HuH-7.5 (cell line): ENCODE measurements at places on chromosomes 1 and 21.
A peak's percentile ranks its signal among the peaks of the same experiment; 100 is the strongest.

- no peak for DNase-seq
Measured at GRCh38 chr1:1806890-1807289, 28.6 kb upstream of the NADK start.

GRCh38 chr1:183975651-183976050, 61.9 kb downstream of the COLGALT2 start:
- no peak for DNase-seq

GRCh38 chr1:187409341-187409740, 580.6 kb downstream of the PLA2G4A start:
- no peak for DNase-seq

GRCh38 chr1:45329445-45329844, 2.8 kb downstream of the HPDL start:
- DNase-seq = no peak

- DNase-seq = no peak
Measured at GRCh38 chr1:232764458-232765251, 40.6 kb upstream of the MAP10 start.

DNA sequence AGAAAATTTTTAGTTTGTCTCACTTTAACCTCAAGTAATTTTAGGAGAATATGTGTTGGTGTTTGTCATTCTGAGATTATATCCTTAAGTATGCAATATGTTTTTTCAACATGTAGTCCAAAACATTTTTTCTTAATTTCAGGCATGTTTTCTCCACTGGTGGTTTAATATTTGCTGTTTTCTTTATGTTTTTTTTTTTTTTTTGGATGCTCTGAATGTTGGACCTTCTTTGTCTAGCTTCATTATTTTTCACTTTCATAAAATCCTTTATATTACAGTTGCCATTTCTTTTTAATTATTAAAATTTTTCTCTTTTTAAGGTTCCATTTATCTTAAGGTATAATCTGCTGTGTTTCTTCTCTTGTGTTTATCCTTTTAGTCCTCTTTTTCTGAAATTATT, 342.2 kb upstream of the DUSP10 start:
- DNase-seq = no peak

GRCh38 chr1:173422456-173422976, 54.6 kb upstream of the PRDX6 start:
- DNase-seq = no peak

DNA sequence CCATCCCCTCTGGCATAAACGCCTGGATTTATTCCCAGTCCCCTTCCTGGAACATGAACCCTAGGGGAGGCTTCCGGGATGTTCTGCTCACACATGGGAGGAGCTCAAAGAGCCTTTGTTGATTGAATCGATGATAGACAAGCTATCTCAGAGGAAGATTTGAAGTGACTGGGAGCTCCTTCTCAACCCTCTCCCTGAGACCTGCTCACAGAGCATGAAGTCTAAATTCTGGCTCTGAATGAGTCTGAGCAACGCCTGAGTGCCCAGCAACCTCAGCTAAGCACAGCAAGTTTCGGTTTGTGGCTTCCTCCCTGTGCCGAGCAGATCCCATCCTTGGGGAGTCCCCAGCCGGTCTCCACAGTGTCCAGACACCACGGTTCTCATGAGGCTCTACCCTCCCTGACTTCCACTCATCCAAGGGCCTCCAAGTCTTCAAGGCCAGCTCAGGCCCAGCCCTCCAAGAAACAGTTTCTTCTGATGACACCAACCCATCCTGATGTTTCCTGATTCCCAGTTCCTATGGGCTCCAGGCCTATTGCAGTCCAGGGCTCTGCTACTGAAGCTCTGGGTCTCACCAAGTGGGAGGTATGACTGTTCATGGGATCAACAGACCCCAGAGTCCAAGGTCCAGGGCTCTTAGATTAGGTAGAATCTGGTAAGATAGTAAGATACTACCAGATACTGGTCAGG, 190.8 kb downstream of the DYRK1A start:
- no peak for DNase-seq

DNA sequence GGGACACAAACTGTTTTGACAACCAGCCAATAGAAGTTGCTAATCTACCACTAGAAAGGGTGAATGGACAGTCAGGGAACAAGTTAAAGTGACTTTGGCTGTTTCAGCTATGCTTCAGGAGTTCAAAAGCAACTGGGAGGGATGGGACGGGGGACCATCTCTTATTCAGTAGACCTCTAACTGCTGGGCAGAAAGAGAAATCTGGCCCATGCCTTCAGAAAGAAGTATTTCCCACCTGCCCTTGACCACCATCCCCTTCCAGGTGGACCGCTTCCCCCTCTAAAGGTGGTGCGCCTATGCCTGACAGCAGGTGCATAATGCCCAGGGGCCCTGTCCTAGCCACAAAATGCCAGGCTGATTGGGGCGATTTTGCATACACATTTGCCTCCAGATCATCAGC, 5.2 kb downstream of the ITPKB start:
- no peak for DNase-seq

DNA sequence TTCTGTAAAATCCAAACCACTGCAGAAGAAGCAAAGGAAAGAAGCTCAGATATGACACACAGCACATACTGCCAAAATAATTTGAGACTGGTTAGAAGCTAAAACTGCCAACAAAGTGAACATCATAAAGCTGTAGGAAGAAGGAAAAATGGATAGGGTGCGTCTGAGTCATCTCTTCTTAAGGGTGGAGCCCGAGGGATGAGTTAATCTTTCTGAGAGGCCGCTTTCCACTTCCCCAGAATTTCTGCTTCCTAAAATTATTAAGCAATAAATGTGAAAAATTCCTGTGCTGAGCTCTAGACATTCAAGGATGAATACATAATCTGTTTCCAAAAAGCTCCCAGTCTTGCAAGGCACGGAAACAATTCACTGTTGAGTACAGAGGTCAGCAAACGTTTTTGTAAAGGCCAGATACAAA, 20.1 kb downstream of the PPT1 start:
- DNase-seq = no peak

DNA sequence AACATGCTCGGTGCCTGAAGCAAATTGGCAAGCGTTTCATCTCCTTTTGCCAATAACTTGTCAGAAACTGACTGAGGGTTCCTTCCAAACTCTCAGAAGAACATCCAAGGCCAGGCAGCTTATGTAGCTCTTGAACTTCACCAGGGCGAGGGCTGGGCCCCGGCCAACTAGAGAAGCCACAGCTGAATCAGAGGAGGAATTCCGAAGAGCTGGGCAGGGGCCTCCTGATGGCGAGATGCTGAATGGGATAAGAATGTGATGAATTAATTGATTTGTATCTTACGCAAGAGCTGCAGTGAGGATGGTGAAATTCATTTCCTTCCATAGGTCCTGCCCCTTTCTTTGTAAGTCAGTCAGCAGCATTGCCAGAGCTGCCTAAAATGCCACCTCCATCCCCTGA, 345.8 kb downstream of the KIF26B start:
- DNase-seq = no peak

DNA sequence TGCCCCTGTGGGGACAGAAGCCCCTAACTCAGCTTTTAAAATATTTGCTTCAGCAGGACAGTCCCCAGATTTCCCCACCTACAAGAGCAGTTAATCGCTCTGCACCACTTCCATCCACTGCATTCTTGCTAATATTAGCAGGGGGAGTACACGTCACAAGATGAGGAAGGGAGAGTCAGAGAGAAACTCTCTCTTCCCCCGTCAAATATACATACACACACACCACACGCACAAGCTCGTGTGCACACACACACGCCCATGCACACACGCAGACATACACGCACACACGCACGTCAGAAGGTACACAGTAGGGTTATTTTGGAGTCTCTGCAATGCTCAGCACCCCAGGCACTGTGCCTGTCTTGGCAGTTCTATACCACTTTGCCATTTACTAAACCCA, 2.1 kb downstream of the CLCA1 start:
- no peak for DNase-seq

- DNase-seq = no peak
Measured at GRCh38 chr1:110002695-110003094, 18.1 kb downstream of the AHCYL1 start.

DNA sequence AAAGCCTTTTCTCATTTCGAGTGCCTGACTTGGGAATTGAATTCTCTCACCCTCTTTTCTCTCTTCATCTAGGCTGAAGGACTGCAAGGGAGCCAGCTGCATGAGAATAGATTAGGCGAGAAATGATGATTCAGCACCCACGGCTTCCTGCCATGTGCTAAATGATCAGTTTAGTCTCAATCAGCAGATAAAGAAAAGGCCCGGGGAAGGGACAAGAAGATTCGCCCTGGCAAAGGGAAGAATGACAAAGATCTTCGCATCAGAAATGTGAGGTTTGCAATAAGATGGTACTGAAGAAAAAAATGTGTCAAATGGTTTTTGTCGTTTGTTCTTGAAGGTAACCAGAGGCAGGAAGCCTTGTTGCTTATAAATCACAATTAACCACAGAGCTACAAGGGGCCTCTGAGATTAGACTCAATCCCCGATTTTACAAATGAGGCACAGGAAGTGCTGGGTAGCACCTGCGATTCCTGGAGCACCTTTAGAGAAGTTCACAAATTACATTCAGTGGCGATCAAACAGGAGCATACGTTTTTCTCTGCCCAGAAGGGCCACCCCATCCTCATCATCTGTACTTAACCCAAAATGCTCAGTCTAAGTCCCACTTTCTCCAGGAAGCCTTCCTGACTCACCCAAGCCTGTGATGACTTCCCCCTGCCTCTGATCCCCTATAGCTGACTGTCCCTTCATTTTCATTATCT, 183.4 kb downstream of the ZNF281 start:
- DNase-seq = no peak

- DNase-seq = no peak
Measured at GRCh38 chr1:213820362-213821149, 167.2 kb upstream of the PROX1 start.

DNA sequence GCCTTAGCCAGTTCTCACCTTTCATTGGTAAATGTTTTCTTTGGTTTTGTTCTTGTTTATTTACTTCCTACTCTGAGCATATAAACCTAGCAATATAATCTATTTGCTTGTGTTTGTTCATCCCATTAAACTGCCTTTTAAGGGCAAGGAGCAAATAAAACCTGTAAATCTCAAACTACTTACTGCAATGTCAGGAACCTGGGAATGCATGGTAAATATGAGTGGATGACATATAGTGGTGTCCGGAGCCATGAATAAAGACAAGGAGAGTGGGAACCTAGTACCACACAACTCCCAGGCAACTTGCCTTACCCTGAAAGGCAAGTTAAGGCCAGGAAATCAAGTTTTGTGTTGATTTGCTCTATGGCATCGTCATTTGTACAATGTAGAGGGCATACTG, 1133.7 kb upstream of the NCAM2 start:
- peak; percentile 3 for DNase-seq

- no peak for DNase-seq
Measured at GRCh38 chr1:197787056-197787455, 11.8 kb upstream of the DENND1B start.

GRCh38 chr1:178341261-178341956, 155.4 kb downstream of the CLEC20A start:
- DNase-seq = no peak

GRCh38 chr1:42955311-42956063, 3.2 kb downstream of the SLC2A1 start:
- DNase-seq = no peak

DNA sequence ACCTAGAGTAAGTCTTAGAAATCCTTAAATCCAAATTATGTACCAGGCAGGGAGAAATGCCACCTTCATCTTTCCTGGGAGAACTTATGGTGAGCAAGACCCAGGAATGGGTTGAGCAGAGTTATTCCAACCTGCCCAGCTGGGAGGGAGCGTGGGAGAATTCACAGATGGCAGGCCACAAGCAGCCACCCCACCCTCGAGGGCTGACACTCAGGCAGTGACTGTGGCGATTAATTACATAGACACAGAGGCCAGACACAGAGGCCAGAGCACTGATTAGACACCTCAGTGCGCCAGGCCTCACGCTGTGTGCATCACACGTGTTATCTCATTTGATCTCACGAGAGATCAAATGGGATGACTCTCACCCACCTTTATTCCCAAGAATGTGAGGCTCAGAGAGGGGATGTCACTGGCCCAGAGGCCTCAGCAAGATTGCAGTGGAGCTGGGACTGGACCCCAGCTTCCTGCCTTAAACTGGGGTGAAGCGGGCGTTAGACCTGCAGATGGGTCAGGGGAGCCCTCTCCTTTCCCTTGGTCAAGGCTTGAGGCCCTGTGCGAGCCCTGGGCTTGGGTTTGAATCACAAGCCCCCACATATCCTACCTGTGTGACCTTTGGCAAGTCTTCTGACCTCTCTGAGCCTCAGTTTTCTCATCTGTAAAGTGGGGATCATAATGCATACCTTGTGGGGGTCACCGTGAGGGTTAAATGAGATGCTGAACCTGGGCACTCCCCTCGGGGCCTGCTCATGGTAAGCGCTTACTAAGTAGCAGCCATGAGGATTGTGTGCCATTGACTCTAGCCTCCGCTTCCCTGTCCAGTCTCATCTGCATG, 28.8 kb upstream of the PADI4 start:
- DNase-seq = no peak

GRCh38 chr21:36710729-36711048, 11.8 kb downstream of the SIM2 start:
- DNase-seq = no peak

GRCh38 chr1:156493742-156494141, 6.8 kb downstream of the MEF2D start:
- DNase-seq = no peak

GRCh38 chr21:31524140-31524539, 135.4 kb upstream of the SOD1 start:
- DNase-seq = no peak

- no peak for DNase-seq
Measured at GRCh38 chr1:115475252-115475651, 137.2 kb upstream of the NGF start.

- no peak for DNase-seq
Measured at GRCh38 chr1:33996281-33996680, 132.4 kb downstream of the HMGB4 start.

DNA sequence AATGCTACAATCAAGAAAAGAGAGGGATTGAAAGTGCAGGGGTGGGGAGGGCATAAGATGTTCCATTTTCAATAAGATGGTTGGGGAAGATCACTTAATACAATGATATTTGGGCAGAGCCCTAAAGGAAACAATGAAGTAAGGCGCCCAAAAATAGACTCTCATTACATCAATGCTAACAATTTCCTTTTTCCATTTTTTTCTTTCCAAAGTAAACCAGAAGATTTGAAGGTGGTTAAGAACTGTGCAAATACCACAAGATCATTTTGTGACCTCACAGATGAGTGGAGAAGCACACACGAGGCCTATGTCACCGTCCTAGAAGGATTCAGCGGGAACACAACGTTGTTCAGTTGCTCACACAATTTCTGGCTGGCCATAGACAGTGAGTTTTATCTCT, 16.8 kb downstream of the IFNAR2 start:
- DNase-seq = no peak

GRCh38 chr1:182556279-182556678, 32.8 kb downstream of the RNASEL start:
- DNase-seq = no peak

- DNase-seq = no peak
Measured at GRCh38 chr1:41674522-41674921, 190.0 kb upstream of the EDN2 start.

- DNase-seq = no peak
Measured at GRCh38 chr21:26624983-26625519, 52.0 kb upstream of the CYYR1 start.

- no peak for DNase-seq
Measured at GRCh38 chr1:240031414-240031813, 60.3 kb upstream of the FMN2 start.

- no peak for DNase-seq
Measured at GRCh38 chr1:8448911-8449661, 131.2 kb downstream of the SLC45A1 start.

GRCh38 chr1:64140596-64140995, 62.8 kb upstream of the UBE2U start:
- DNase-seq = no peak
